BJ (cell line): ENCODE measurements at places on chromosomes 5 and 9.

DNA sequence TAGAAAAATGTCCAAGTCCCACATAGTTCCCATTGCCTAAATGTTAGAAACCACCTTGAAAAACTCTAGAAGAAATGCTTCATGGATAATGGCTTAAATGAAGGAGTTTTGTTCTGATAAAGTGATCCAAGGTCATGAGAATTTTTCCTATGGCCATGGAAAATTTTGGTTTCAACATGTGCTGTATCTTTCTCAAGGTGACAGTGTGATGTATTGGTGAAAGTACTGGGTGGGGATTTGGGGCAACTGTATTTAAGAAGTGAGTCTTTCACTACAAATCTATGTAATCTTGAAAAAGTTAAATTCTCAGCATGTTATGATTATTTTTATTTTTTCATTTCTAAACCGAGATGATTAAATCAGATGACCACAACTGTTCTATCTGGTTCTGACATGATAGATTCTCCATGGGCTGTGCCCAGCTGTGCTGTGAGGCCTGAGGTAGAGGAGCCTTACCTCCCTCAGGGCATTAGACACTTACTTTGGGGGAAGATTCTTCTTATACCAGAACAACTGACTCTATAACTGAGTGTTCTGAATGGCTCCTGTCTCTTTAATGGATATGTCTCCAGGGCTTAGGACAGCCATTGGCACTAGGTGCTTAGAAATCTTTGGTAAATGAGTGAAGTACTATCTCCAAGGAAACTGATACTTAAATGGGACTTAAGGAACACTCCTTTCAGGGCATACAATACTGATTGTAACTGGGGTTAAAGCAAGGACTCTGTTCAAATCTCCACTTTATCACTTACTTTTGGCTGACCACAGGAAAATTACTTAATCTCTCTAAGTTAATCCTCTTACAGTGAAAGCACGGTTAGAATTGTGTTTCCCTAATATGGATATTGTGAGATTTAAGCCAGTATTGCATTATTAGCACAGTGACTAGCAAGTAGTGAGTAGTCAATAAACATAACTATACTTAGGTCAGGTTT lies 397.4 kb upstream of the MEF2C start:
- no peak for DNase-seq

DNA sequence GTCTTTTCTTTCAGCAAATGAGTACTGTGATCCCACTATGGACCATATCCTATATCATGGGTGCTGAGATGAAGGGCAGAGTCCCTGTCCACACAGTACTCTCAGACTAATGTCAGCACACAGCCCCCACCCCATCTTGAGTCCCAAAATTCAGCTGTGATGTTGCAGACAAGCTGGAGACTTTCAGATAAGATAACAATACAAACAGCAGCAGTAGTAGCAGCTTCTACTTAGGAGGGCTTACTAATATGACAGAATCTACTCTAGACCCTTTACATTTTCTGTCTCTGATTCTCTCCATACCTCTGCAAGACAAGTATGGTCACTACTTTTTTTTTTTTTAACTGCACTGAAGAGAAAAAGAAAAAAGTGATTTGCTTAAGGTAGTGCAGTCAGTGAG lies 129.1 kb upstream of the TRIM32 start:
- no peak for DNase-seq

DNA sequence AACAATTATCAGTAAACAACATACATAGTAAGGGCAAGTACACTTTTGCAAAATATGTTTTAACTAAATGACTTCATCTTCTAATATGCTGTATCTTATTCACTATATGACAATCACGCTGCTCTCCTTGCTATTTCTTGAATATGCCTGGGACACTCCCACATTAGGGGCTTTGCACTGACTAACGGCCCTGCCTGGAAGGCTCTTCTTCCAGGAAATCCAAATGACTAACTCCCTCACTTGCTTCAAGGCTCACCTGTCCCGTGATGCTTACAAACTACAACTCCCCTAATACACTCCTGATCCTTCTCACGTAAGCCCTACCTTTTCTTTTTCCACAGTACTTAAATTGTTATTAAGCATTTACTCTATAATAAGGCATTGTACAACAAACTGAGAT lies 10.6 kb downstream of the ERP44 start:
- no peak for DNase-seq

DNA sequence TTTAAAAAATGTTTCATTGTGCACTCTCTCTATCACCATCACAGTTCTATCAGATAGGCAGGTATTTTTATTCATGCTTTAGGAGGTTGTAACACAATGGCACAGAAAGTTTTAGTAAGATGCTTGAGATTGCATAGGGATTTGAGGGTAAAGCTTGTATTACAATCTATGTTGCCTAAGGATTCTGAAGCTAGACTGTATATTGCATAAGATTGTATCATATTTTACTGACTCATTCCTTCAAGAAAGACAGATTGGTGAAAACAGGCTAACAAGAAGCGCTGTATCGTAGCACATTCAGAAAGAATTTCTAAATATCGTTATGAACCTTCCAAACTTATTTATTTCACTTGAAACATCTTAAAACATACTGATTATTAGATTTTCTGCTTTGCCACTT lies 577.7 kb downstream of the EBF1 start:
- DNase-seq = no peak
